ENCODE measurements at places on chromosomes 2 and 18.

- DNase-seq: no peak
These were observed 131.2 kb upstream of the TTC27 start for GRCh38 chr2:32496662-32497061.

DNA sequence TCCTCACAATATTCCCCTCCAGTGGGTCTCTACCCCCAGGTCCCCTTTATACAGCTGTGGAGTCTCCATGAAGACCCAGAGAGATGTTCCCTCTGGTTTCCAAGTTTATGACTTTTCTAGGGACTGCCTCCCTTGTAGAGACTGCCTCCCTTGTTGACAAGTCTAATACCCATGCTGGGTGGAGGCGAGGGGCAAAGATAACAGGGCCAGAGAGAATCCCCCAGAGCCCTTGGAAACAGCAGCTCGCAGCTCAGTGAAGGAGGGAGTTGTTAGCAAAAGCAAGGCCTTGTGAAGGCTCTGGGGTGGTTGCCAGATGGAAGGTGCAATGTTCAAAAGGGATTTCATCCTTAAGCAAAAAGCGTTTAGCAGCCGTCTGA, 75.0 kb upstream of the GATA6 start:
- DNase-seq: no peak

DNA sequence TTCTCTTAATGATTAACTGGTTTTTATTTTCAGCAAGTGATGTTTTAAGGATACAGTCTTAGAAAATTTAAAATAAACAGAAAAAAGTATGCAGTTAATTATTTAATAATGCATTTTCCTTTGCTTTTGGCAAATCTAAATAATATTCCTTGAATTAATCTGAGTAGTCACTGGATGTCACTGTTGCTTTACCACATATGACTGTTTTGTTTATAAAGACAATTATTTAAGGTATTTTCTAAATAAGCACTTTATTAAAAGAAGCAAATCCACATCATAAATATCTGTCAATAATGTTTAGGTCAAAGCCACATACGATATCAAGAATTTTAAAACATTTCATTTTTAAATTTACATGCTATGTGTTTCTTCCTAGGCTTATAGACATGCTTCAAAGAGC, 40.6 kb upstream of the TFPI start:
- no peak for DNase-seq

DNA sequence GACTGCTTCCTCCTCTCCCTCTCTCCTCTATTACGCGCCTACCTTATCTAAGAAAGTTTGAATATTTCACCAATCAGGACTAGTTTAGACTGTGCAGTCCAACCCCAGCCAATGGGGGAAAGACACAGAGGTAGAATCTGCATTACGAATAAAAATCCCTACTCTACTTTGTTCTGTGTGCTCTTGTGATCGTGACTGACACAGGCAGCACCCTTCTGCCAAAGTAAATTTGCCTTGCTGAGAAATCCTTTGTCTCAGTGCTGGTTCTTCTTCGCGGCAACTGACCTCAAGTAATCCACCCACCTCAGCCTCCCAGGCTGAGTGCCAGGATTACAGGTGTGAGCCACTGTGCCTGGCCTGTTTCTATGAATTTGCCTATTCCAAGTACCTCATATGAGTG, 8.6 kb upstream of the CDCA7 start:
- no peak for DNase-seq

- DNase-seq: no peak
These were observed 807.4 kb upstream of the CRIM1 start for GRCh38 chr2:35548171-35548570.

DNA sequence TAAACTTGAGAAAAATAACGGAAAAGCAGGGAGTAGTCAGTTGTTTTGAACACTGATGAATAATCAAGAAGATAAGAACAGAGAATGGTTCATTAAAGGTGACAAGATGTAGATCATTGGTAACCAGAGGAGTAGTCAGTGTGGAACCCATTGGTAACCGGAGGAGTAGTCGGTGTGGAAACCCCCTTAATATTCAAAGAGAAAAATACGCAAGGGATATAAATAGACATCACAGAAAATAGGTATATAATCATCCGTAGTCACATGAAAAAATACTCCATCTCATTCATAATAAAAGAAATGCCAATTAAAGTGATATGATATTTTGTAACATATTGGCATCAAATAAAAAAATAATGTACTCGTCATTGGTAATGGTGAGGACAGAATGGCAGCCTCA, 70.6 kb upstream of the EPAS1 start:
- DNase-seq: no peak

DNA sequence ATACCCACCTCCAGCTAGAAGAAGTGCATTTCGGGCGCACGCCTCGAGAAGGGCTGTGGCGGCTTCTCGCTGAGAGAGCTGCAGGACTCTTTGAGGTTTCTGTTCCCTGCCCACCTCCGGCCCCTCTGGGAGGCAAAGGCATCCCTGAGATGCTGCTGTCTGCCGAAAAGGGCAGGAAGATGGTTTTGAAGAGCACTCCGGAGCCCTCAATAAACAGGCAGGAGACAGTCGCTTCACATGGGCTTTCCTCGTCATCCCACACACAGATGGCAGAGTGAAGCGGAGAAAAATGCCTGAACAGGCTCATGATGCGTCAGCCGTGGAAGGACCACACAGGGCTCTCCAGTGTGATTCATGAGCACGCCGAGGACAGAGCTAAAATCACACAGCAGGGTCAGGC, 25.4 kb upstream of the GLI2 start:
- DNase-seq: no peak

DNA sequence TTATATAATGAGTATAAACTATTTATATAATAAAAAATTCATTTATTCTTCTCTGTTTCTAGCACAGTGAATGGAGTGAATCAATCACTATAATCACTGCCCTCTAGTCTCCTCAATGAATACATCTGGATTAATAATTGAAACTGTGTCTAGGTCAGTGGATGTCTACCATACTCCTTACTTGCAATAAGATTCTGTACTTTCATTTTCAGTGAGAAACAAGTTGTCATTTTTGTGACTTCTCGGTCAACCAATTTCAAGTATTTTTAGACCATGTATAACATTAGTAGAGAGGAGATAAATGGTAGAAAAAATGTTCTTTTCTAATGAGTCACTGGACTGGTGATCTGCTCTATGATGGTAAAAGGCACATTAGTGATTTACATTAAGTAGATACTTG, 799.6 kb upstream of the CHAC2 start:
- DNase-seq: no peak

GRCh38 chr2:185502351-185502750, 236.3 kb upstream of the FSIP2 start:
- DNase-seq: no peak

DNA sequence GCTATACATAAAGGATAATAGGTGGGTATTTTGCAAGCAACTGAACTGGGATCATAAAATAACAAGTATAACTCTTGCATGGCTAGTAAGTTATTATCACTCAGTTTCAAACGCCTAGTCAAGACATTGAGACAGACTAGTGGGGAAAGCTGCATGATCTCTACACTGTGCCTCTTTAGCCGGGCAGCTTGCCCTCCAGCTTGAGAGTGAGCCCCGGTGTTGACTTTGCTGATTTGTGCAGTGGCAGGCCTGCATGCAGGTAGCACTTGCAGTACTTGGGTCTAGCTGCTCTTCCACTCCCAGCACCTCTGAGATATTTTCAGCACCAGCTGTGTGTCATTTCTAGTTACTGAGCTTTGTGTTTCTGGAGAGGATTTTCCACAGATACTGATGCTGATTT, 118.8 kb upstream of the DAPL1 start:
- no peak for DNase-seq

- DNase-seq: no peak
These were observed 11.9 kb downstream of the ELP2 start for GRCh38 chr18:36141576-36141975.
